Activated naive CD4-positive, alpha-beta T cell treated with anti-CD3 and anti-CD28 coated beads for 36 hours (primary cell): ENCODE measurements at places on chromosomes 1 and 21.

- DNase-seq = no peak
Measured at GRCh38 chr21:15430023-15430422, 299.8 kb upstream of the USP25 start.

GRCh38 chr1:61181067-61182038 lies 99.0 kb downstream of the NFIA start:
- no peak for DNase-seq

- no peak for DNase-seq
Measured at GRCh38 chr1:164565357-164565756, 6.4 kb downstream of the PBX1 start.

GRCh38 chr1:37513795-37514349 lies 694 bp downstream of the MEAF6 start:
- DNase-seq = peak; percentile 74

DNA sequence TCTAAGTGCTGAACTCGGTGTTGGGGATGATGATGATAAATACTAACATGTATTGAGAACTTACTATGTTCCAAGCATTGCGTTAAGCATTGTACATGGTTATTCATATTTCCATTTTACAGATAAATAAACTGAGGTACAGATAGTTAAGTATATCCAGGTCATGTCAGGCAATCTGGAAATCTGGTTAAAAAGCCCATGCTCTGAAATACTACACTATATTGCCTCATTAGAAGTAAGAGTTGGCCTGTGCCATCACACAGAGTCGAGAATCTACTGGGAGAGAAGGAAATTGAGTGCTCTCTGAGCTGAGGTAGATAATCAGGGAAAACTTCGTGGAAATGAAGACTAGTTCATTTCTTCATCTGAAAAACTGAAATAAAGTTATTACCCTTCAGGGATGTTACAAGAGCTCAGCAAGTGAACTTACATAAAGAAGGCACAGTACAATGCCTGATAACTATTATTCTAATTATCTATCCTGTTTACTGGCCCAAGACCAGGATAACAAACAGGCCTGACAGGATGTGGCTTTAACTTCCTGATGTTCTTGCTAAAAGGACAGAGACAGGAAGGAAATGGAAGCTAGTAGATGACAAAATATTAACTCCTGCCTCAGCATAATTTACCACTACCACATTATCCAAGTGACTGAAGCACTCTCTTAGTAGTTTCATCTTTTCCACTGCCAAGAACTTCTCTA lies 85.6 kb downstream of the EPS15 start:
- DNase-seq = no peak

- DNase-seq = no peak
Measured at GRCh38 chr1:54045496-54045895, 7.5 kb downstream of the TMEM59 start.

DNA sequence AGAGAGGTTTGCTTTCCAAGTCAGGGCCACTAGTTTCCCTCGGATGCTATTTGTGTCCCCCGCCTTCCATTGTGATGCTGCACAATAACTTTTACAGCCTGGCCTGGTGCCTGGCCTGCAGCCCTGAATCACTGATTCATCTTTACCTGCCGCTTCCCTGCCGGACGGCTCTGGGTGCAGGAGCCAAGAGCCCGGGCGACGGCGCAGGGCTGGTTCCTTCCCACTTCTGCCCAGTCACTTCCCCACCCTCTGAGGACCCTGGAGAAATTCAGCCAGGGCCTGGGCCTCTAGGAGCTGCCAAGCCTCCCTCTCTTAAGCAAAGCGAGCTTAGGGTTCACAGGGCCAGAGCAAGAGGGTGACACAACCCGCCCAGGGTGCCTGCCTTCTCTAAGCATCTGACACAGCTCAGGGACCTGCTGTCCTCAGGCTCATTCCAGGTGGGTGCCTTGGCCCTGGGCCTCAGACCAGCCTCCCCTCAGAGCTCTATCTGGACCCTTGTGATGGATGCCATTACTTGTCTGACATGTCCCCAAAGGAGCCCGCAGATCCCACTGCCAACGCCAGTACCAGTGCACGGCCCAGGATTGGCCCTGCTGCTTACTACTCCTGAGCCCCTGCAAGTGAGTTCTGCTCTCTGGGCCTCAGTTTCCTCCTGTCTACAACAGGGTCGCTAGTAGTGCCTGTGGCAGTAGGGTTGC lies 381.0 kb upstream of the VAMP3 start:
- no peak for DNase-seq

GRCh38 chr1:84225646-84226045 lies 75.9 kb upstream of the SAMD13 start:
- no peak for DNase-seq

DNA sequence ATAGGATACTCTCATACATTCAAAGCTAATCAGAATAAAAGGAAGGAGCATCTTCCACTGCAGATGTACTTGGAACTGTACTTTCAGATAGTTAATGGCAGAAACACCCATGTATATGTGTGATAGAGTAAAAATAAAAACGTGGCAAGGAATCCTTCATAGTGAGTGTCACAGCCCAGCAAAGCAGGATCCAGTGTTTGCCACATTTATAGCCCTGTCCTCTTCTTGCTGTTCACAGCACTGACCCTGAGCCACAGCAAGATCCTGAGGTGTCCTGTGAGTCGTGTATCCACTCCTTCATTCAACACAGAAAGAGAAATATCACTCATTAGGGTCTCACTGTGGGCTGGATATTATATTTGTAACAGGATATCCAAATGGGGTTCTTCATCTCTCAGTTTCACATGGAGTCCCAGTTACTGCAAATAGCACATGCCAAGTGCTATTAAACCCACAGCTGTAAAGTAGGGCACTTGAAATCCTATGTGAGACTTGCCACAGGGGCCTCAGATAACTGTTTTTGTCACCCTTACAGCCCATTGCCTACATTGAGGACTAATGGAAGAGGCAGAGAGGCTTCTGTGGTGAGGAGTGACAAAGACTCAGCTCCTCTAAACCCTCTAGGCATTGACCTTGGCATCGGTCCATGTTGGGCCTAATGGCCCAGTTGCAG lies 41.3 kb downstream of the CYP2J2 start:
- DNase-seq = no peak

DNA sequence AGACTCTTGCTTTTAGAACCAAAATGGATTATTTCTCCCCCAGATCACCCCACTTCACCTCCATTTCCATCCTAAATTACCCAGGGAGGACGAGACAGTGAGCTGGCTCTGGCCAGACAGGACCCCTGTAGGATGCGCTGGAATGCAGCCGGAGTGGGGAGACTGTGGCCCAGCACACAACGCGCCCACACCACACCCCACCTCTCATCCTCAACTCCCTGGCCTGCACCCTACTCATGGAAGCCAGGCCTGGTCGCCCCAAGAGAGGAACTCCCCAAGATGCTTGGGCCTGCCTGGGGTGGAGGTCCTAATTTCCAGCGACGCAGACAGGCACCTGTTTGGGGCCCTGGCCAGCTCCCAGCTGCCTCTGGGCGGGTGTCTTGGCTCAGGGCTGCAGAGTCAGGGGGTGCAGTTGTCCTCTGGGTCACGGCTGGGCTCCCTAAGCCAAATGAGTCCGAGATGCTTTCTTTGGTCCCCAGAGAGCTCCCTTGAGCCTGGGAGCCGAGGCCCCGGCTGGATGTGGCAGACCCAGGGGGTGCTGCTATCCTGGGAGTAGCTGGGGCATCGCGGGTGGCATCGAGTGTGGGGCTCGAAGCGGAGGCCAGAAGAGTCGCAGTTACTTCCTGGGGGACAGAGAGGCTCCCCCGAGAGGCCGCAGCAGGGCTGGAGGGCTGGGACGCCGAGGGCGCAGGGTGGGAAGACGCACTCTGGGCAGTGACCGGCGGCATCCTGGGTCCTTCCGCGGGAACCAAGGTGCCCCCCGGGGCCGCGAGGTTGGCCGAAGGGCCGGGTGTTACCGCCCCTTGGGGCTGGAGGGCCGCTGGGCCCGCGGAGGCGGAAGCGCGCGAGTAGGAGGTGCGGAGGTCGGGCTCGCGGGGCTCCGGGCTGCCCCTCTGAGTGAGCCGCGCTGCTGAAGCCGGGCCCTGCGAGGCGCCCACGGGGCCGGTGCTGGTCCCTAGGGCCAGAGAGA lies 10.4 kb downstream of the CLEC20A start:
- no peak for DNase-seq

DNA sequence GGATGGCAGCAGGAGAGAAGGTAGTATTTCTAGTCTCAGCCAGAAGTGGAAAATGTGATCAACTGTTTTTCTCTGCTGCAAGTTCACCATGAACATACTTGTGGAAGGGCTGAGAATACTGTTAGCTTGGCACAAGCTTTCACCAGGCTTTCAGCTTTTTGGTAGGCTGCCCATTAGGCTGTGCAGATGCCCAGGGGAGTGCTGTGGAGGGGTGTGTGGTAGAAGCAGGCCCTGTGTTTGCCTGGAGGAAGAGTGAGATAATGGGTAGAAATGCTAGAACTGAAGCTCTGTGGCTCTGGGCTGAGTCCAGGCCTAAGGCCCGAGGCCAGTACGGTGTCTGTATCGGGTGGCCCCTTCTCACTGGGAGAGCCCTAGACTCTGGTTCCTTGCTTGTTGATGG lies 9.8 kb downstream of the DNAJC6 start:
- no peak for DNase-seq

GRCh38 chr1:180248731-180249681 lies 18.9 kb downstream of the LHX4 start:
- peak; percentile 25 for DNase-seq
